Uterine smooth muscle cell (primary cell): ENCODE measurements at places on chromosomes 7 and 10. TPM values are rescaled to one million over a fixed set of nuclear protein-coding genes. Genes with fewer than 3 reads are reported as not detected.

C7orf33 gene
- not detected in 2 replicates for total RNA-seq

TSPAN12 gene
- total RNA-seq = 1.2 and 1.7 TPM in 2 replicates

WDFY4 gene
- total RNA-seq = not detected in 2 replicates

SERPINE1 gene
- total RNA-seq = 410 and 462 TPM in 2 replicates

TMEM229A gene
- not detected in 2 replicates for total RNA-seq

BTBD16 gene
- total RNA-seq = not detected in 2 replicates

HOXA6 gene
- 0.37 and 1.7 TPM in 2 replicates for total RNA-seq

EXOC6 gene
- 10.1 and 20.7 TPM in 2 replicates for total RNA-seq

TRPV5 gene
- total RNA-seq = not detected in 2 replicates

TMEM140 gene
- total RNA-seq = 6.2 and 11.1 TPM in 2 replicates

ZP3 gene
- 0.55 and 0.87 TPM in 2 replicates for total RNA-seq

CYP2E1 gene
- 0.22 and 0.37 TPM in 2 replicates for total RNA-seq

SEMA4G gene
- total RNA-seq = 0.33 and 1.00 TPM in 2 replicates

VAX1 gene
- not detected in 2 replicates for total RNA-seq

RADIL gene
- total RNA-seq = 0.50 and 1.1 TPM in 2 replicates
